ENCODE measurements at places on chromosomes 4 and X. TPM values are rescaled to one million over a fixed set of nuclear protein-coding genes. Genes with fewer than 3 reads are reported as not detected.

The PRRG3 gene
- 13.0 TPM for polyA plus RNA-seq

The ASB9 gene
- polyA plus RNA-seq, result 11.4 TPM

GRCh38 chr4:184477201-184477999, 3.0 kb upstream of the IRF2 start:
- DNase-seq, result no peak

The MAGEA2 gene
- not detected for polyA plus RNA-seq

The KCND1 gene
- 4.3 TPM for polyA plus RNA-seq

- DNase-seq, result no peak
Measured at GRCh38 chrX:24241822-24242648, 71.8 kb downstream of the SUPT20HL2 start.
